ENCODE measurements at places on chromosomes 16 and 17. TPM values are rescaled to one million over a fixed set of nuclear protein-coding genes. Genes with fewer than 3 reads are reported as not detected.
A peak's percentile ranks its signal among the peaks of the same experiment; 100 is the strongest.

- no peak overlapping the region for H3K4me3 ChIP-seq
- no peaks in the 10 kb centered on the region for H3K4me1 ChIP-seq
- no peak overlapping the region for H3K27ac ChIP-seq
- H3K36me3 ChIP-seq: no peaks in the 10 kb centered on the region
- no peaks in the 10 kb centered on the region for H3K27me3 ChIP-seq
These were observed 447.0 kb downstream of the CNTNAP4 start for GRCh38 chr16:76724181-76724580.

- peaks cover 2% of the 10 kb centered on the region for H3K4me1 ChIP-seq
- H3K27me3 ChIP-seq: peaks cover 2% of the 10 kb centered on the region
- no peak for DNase-seq
- no peak overlapping the region for H3K27ac ChIP-seq
- no peak overlapping the region for H3K4me3 ChIP-seq
- no peaks in the 10 kb centered on the region for H3K36me3 ChIP-seq
These were observed 17.1 kb downstream of the PMP22 start for GRCh38 chr17:15247891-15248529.

DNA sequence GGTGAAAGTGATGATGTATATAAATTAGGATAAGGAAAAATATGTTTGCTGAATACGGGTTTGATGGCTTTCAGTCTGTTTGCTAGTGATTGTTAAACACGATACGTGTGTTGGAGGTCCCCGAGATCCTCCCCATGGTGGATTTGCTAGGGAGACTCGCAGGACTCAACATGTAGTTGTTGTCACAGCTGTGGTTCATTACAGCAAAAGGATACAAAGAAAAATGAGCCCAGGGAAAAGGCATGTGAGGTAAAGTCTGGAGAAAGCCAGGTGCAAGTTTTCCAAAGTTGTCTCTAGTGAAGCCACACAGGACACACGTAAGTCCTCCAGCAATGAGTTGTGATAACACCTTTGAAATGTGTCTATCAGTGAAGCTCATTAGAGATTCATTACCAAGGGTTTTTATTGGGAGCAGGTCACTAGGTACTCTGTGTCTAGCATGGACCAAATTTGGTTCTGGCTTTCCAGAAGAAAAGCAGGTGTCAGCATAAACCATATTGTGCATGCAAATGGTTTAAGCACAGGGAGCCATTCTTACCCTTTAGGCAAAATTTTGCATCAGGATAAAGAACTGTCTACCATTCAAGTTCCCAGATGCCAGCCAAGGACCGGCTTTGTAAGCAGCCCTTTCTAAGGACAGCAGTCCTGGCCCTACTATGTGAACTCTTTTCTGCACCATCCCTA lies 215.2 kb upstream of the WSCD1 start:
- no peaks in the 10 kb centered on the region for H3K36me3 ChIP-seq
- H3K4me1 ChIP-seq: no peaks in the 10 kb centered on the region
- H3K27me3 ChIP-seq: no peaks in the 10 kb centered on the region
- H3K27ac ChIP-seq: no peak overlapping the region
- no peak overlapping the region for H3K4me3 ChIP-seq

- H3K4me1 ChIP-seq: no peaks in the 10 kb centered on the region
- peaks cover 3% of the 10 kb centered on the region for H3K27me3 ChIP-seq
- H3K4me3 ChIP-seq: no peak overlapping the region
- DNase-seq: no peak
- no peak overlapping the region for H3K27ac ChIP-seq
- no peaks in the 10 kb centered on the region for H3K36me3 ChIP-seq
These were observed 112.1 kb upstream of the FOXF1 start for GRCh38 chr16:86398201-86398600.

Gene DNASE1L2
- 3.2 TPM for total RNA-seq

DNA sequence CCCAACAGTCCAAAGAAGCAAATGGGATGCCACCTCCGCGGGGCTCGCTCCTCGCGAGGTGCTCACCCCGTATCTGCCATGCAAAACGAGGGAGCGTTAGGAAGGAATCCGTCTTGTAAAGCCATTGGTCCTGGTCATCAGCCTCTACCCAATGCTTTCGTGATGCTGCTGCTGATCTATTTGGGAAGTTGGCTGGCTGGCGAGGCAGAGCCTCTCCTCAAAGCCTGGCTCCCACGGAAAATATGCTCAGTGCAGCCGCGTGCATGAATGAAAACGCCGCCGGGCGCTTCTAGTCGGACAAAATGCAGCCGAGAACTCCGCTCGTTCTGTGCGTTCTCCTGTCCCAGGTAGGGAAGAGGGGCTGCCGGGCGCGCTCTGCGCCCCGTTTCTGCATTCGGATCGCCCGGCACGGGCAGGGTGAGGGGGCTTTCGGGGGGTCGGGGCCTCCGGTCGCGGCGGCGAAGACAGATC lies at the start of gene CDH13:
TSS of gene CDH13 (plus strand) at position 179 of the 471 bp plus-strand sequence.
- peaks cover 54% of the 10 kb centered on the region for H3K27me3 ChIP-seq
- DNase-seq: no peak
- H3K4me3 ChIP-seq: no peak within 1 kb of the TSS
- no peak within 1 kb of the TSS for H3K27ac ChIP-seq
- H3K36me3 ChIP-seq: no peaks in the 10 kb centered on the region
- H3K4me1 ChIP-seq: no peaks in the 10 kb centered on the region

GRCh38 chr16:22284637-22285036 lies 12.6 kb upstream of the POLR3E start:
- no peaks in the 10 kb centered on the region for H3K27me3 ChIP-seq
- no peaks in the 10 kb centered on the region for H3K4me1 ChIP-seq
- H3K27ac ChIP-seq: no peak overlapping the region
- no peak for DNase-seq

DNA sequence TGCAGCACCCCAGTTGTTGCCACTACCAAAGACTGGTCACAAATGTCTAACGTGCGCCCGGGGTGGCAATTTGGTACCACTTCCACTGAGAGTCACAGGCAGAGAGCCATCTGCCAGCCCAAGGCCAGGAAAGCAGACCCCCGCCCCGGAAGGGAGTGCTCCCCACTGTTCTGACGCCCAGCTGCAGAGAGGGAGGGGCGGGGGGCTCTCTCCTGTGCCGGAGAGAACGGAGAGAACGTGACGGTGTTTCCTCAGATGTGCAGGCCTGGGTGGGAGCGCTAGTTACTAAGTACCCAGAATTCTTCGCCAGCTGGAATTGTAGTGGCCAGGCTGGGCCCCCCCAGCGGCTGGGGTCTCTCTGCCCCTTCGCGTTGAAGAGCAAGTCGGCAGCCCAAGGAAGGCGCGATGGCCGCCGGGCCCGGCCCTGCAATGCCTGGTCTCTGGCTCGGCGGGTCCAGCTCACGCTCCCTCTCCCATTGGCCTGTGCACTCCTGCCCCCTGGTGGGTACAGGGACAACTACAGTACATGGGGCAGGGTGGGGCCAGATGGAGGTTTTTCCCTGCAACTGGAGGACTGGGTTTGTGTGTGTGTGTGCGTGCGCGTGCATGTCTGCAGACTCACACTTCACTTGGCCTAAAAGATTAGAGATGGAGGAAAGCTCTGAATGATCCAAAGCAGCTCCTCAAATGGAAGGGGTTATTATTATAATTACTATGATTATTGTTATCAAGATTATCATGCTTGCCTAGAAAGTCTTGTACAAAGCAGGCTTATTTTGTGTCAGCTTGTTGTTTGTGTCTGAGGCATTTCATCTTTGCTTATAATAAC lies 107.1 kb downstream of the AMFR start:
- no peaks in the 10 kb centered on the region for H3K36me3 ChIP-seq
- peaks cover 11% of the 10 kb centered on the region for H3K4me1 ChIP-seq
- DNase-seq: peak; percentile 81
- H3K27ac ChIP-seq: no peak overlapping the region
- H3K27me3 ChIP-seq: no peaks in the 10 kb centered on the region
- peak overlapping the region; percentile 53 for H3K4me3 ChIP-seq

GRCh38 chr17:62618647-62619416 lies 8.6 kb upstream of the MRC2 start:
- H3K27me3 ChIP-seq: no peaks in the 10 kb centered on the region
- H3K4me3 ChIP-seq: no peak overlapping the region
- H3K27ac ChIP-seq: no peak overlapping the region
- peaks cover 7% of the 10 kb centered on the region for H3K36me3 ChIP-seq
- peaks cover 1% of the 10 kb centered on the region for H3K4me1 ChIP-seq
- no peak for DNase-seq

GRCh38 chr17:4074831-4075495 lies 67.9 kb downstream of the ZZEF1 start:
- H3K27me3 ChIP-seq: no peaks in the 10 kb centered on the region
- no peak for DNase-seq
- H3K27ac ChIP-seq: no peak overlapping the region
- peaks cover 1% of the 10 kb centered on the region for H3K4me1 ChIP-seq
- peaks cover 21% of the 10 kb centered on the region for H3K36me3 ChIP-seq

- H3K27ac ChIP-seq: no peak overlapping the region
- no peaks in the 10 kb centered on the region for H3K36me3 ChIP-seq
- DNase-seq: no peak
- H3K4me3 ChIP-seq: no peak overlapping the region
- H3K27me3 ChIP-seq: peaks cover 9% of the 10 kb centered on the region
These were observed 33.2 kb upstream of the PEMT start for GRCh38 chr17:17624741-17625140.

GRCh38 chr17:79042421-79043190 lies 18.6 kb downstream of the C1QTNF1 start:
- no peak overlapping the region for H3K27ac ChIP-seq
- H3K27me3 ChIP-seq: no peaks in the 10 kb centered on the region
- H3K4me3 ChIP-seq: no peak overlapping the region

GRCh38 chr16:4976079-4976478 lies 17.9 kb downstream of the SEC14L5 start:
- peaks cover 6% of the 10 kb centered on the region for H3K36me3 ChIP-seq
- peaks cover 12% of the 10 kb centered on the region for H3K4me1 ChIP-seq
- no peak overlapping the region for H3K27ac ChIP-seq
- DNase-seq: no peak
- peaks cover 5% of the 10 kb centered on the region for H3K27me3 ChIP-seq
- H3K4me3 ChIP-seq: no peak overlapping the region

Gene CPHXL
- not detected for total RNA-seq

Gene TEX19
- total RNA-seq: not detected

Gene CYB5D1
- total RNA-seq: 7.9 TPM

GRCh38 chr17:72056727-72057290 lies 64.0 kb upstream of the SOX9 start:
- H3K27me3 ChIP-seq: no peaks in the 10 kb centered on the region
- no peaks in the 10 kb centered on the region for H3K36me3 ChIP-seq
- no peak overlapping the region for H3K27ac ChIP-seq

DNA sequence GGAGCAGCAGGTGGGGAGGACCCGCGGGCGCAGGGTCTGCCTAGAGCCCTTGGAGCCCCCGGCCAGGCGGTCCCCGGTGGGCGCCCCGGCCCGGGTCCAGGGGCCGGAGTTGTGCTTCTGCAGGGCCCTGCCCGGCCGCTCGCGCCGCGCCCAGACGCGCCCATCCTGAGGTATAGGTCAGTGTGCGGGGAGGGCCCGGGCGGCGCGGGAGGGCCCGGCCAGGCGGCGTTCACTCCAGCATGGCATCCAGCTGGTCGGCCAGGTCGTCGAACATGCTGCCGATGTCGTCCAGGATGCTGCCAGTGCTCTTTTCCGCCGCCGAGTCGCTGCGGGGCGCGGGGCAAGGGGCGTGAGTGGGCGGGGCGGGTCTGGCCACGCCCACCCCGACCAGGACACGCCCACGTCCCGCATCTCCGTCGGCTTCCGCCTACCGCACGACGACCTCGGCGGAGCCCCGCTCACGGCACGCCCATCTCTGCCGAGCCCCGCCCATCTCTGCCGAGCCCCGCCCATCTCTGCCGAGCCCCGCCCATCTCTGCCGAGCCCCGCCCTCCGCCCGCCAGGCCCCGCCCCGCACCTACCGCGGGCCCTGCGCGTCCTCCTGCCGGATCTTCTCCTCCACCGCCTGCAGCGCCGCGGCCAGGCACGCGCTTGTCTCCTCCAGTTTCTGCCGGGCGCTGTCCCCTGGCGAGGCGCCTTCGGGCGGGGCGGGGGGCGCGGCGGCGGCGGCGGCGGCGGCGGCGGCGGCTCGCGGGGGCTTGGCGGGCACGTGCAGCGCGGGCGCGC lies 17.9 kb downstream of the CASKIN1 start:
- H3K4me1 ChIP-seq: no peaks in the 10 kb centered on the region
- no peak overlapping the region for H3K27ac ChIP-seq
- no peaks in the 10 kb centered on the region for H3K36me3 ChIP-seq
- no peaks in the 10 kb centered on the region for H3K27me3 ChIP-seq
- DNase-seq: peak; percentile 55

Gene SLC38A10
- total RNA-seq: 71.3 TPM

DNA sequence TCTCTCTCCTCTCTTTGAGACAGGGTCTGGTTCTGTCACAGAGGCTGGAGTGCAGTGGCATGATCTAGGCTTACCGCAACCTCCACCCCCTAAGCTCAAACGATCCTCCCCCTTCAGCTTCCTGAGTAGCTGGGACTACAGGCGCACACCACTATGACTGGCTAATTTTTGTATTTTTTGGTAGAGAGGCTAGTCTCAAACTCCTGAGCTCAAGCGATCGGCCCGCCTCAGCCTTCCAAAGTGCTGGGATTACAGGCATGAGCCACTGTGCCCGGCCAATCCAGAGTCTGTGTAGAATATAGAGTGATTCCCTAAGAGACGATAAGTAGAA lies 65.8 kb upstream of the RPH3AL start:
- peak overlapping the region; percentile 99 for H3K27ac ChIP-seq
- H3K4me3 ChIP-seq: peak overlapping the region; percentile 91
- DNase-seq: peak; percentile 61
- peaks cover 2% of the 10 kb centered on the region for H3K27me3 ChIP-seq

DNA sequence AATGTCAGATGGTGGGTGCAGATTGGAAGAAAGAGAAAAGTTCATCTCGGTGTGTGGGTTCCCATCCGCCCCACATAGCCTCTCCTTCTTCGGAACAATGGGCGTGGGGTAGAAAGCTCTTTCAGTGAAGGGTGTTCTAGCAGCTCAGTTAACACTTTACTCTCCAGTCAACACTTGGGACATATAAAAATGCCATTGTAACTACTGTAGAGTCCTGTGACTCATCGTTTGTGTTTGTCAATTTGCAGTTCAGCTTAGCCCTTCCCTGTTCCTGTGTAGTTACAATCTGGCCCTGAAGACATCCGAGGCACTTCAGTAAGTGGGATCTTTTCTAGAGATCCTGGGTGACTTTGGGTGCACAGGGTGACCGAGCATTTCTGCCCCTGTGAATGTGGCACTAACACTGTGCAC lies 11.5 kb upstream of the CLEC18C start:
- no peak overlapping the region for H3K27ac ChIP-seq
- H3K36me3 ChIP-seq: peaks cover 9% of the 10 kb centered on the region
- peaks cover 3% of the 10 kb centered on the region for H3K4me1 ChIP-seq
- H3K27me3 ChIP-seq: no peaks in the 10 kb centered on the region
- no peak overlapping the region for H3K4me3 ChIP-seq

DNA sequence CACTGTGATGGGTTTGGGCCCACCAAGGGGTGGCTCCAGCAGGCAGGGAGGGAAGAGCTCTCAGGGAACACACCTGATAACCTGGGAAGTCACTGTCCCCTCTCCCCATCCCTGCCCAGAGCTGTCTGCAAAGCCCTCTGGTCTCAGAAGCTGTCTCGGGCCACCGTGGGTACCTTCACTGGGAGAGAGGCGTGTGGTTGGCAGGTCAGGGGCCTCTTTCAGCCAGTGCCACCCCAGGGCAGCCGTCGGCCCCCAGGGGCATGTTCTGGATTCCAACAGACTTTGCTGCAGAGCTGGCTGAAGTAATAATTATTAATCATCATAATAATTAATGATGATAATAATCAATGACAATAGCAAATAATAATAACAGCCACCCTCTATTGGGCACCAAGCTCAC lies 21.1 kb downstream of the MGAT5B start:
- H3K36me3 ChIP-seq: no peaks in the 10 kb centered on the region
- H3K27ac ChIP-seq: no peak overlapping the region
- DNase-seq: no peak
- no peak overlapping the region for H3K4me3 ChIP-seq
- no peaks in the 10 kb centered on the region for H3K27me3 ChIP-seq

Gene HOXB1
- total RNA-seq: not detected

- no peak overlapping the region for H3K4me3 ChIP-seq
- H3K27me3 ChIP-seq: peaks cover 43% of the 10 kb centered on the region
- H3K4me1 ChIP-seq: peaks cover 5% of the 10 kb centered on the region
- DNase-seq: no peak
- no peak overlapping the region for H3K27ac ChIP-seq
These were observed 5.5 kb upstream of the CACNG5 start for GRCh38 chr17:66829386-66829864.

Measured in activated naive CD8-positive, alpha-beta T cell treated with anti-CD3 and anti-CD28 coated beads, Interleukin-2, amount 10 ng/mL, durations not matched to agents 7 days and 5 days (primary cell).